ENCODE measurements at places on chromosomes 11 and 22.

DNA sequence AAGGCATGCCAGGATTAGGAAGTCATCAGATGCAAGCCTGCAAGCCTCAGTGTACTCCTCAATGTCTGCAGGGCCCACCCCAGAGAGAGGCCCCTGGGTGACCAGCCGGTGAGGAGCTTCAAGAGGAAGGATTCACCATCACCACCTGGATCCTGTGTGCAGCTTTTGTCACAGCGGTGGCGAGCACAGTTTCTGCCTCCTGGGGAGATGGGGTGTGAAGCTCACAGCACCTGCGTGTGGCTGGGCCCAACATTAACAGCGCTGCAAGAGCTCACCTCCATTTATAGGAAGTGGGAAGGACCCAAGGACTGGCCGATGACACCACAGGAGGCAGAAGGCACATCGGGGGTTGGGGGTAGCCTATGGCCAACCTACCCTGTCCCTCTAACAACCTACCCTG, 235.3 kb downstream of the CTTN start:
- no peak for DNase-seq

GRCh38 chr11:8341996-8342395, 78.3 kb upstream of the LMO1 start:
- DNase-seq: no peak

DNA sequence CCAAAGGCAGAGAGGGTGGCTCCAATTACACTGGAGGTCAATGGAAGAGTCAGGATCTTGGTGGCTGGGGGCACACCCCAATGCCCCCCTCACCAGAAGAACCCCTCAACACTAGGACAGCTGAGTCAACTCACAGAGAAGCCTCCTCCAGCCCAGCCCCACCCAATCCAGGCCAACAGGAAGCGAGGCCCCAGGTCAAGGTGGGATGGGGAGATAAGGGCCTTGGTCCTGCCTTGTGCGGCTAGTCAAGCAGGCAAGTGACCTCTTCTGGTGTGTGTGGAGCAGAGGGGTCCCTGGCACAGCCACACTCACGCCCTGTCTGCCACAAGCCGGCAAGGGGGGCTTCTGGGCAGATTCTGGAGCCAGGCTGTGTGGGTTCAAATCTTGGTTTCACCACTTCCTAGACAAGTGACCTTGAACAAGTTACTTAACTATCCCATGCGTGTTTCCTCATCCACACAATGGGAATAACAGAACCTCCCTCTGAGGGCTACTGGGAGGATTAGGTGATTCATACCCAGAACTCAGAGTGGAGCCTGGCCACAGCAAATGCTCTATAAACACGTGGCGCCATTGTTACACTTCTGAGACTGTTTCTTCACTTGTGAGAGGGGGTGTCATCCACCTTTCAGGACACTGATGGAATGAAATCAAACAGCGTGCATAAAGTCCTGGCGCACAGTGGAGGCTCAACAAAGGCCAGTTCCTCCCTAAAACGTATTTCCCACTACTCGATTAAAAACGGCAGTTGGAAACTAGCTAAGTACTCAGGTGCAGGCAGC, 3.2 kb downstream of the TTLL12 start:
- DNase-seq: no peak

GRCh38 chr11:42571878-42572610, 739.8 kb upstream of the API5 start:
- DNase-seq: no peak

GRCh38 chr22:49660794-49661781, 166.6 kb downstream of the BRD1 start:
- no peak for DNase-seq

DNA sequence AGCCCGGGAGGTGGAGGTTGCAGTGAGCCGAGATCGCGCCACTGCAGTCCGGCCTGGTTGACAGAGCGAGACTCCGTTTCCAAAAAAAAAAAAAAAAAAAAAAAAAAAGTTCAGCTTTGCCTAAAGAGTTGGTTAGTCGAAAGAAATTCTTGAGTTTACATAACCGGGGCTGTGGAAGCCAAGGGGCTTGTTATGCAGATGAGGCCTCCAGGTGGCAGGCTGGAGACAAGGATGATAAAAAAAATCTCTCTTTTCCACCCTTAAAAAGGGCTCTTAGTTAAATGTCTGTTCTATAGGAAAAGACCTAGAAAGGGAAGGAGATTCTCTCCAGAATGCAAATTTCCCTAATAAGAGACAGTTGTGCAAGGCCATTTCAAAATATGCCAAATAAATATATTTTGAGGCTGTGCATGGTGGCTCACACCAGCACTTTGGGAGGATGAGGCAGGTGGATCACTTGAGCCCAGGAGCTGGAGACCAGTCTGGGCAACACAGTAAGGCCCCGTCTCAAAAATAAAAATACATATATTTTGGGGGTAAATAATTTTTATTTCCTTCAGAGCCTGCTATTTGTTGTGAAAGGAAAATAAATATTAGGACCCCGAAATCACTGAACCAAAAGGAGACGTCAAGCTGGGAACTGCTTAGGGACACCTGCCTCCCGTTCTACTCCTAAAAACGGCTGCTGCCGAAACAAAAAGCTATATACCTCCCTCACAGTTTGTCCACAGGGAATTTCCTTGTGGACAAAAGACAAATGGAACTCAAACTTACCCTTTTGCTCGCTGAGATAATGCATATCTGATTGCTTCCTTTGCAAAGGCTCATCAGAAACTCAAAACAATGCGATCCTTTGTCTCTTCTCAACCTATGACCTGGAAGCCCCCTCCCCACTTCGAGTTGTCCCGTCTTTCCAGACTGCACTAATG, 2.4 kb upstream of the IFITM2 start:
- peak; percentile 88 for DNase-seq

DNA sequence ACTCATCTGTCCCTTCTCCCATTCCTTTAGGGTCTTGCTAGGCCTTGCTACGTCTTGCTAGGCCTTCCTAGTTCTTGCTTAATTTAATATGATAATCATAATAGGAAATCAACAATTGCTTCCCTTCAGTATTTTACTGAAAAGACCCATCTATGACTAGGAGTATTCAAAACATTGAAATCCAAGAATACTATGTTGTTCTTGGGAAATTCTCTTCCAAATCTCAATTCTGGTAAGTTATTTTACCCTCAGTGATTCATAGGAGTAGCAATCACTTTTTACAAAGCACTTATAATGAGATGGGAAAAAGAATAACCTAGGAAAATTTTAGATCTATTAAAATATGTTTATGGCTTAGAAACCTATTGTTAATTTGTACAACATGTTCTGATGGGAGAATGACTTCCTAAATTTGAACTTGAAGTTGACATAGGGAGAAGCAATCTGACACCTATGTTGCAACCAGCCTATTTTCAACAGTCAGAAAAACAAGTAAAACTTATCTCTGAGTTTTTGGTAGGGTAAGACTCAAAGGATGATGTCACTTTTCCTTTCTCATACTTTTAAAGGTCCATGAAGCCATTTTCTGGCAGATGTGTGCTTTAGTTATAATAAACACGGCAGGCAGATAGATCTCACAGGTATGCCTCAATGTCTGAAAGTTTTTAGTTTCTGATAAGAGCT, 29.5 kb upstream of the HIPK3 start:
- DNase-seq: peak; percentile 26

GRCh38 chr11:18229501-18229900, 7.1 kb downstream of the SAA4 start:
- no peak for DNase-seq

DNA sequence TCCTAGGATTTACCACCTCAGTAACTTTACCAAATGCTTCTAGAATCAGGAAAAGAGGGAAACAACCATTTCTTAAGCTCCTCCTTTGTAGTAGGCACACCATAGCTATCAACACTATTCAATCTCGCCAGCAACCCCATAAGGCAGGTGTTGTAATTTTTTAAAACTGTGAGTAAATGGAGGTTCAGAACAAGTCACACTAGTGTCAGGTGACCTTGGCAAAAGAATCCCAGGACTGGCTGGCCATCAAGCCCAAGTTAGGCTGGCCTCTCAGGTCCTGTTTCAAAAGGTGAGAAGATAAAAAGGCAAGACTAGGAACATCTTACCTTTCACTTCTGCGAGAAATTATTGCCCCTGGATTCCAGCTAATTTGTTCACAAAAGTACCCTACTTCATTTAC, 713 bp downstream of the TOP3B start:
- no peak for DNase-seq

GRCh38 chr22:35854334-35854733, 136.7 kb downstream of the APOL5 start:
- DNase-seq: no peak

GRCh38 chr11:72446929-72447769, 12.8 kb upstream of the CLPB start:
- DNase-seq: peak; percentile 58

- no peak for DNase-seq
Measured at GRCh38 chr11:29623144-29623722, 393.6 kb downstream of the KCNA4 start.

GRCh38 chr11:72700146-72700545, 25.9 kb upstream of the PDE2A start:
- peak; percentile 80 for DNase-seq

DNA sequence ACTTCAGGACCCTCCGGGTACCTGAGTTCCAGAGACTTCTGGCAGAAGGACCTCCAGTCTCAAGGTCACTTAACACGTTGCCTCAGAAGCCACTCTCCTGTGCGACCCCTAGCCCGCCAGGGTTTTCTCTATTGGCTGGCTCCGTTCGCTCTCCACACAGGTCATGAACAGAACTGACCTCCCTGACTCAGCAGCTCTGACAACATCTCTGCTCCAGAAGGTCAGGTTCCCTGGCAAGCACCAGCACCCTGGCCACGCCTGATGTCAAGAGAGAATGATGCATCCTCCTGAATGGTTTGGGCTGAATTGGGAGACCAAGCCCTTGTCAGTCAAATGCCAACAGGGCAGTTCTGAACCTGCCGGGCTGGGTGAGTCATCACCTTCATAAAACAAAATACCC, 84.3 kb upstream of the TMEM45B start:
- DNase-seq: no peak

- no peak for DNase-seq
Measured at GRCh38 chr22:43505423-43505822, 93.6 kb downstream of the MPPED1 start.

DNA sequence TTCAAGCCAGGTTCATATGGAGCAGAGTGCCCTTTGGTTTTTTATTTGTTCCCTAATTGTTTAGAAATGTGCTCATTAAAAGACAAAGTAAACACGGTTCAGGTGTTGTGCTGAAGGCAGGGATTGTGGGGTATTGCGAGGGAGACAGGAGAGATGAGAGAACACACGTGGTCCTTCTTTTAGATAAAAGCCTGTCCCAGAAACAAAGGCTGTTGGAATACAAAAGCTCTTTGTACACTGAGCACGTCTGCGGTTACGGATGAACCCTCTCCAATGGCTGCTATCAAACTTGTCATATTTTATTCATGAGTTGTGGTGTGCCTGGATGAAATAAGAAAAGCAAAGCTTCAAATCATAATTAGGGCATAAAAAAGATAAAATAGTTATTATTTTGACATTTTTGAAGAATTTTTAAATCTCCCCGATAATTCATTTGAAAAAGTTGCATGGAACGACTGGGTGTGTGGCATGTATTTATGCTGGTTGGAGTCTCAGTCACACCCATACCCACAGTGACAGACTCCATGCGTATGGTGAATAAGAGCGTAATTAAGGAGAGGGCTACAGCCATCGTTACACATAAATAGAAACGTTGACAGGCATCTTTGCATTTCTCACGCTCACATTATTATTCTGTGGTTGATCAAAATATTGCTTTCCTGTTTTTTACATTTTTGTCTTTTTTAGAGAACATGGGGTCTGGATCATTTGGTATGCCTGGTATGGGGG, 92.9 kb downstream of the NELL1 start:
- DNase-seq: no peak

DNA sequence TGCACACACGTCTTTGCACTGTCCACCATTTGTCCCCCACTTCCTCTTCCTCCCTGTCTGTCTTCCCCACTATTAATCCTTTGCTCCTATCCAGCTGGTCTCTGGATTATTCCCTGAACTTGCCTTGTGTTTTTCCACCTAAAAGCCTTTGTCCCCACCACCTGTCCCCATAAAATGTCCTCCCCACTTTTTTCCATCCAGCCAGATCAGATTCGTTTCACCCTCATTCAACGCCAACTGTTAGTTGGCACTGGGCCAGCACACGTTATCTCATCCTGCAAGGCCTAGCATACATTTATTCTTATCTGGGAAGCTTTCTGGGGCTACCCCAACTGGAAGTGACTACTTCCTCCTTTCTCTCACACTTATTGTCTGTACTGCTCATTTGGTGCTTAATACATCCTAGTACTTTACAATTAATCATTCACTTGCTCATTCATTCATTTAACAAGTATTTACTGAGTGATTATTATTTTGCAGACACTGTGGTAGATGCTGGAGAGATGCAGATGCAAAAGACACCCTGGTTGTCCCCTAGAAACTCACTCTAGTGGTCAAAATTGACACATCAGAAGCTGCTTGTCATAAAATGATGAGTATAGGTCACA, 96.2 kb downstream of the RASSF10 start:
- DNase-seq: no peak

DNA sequence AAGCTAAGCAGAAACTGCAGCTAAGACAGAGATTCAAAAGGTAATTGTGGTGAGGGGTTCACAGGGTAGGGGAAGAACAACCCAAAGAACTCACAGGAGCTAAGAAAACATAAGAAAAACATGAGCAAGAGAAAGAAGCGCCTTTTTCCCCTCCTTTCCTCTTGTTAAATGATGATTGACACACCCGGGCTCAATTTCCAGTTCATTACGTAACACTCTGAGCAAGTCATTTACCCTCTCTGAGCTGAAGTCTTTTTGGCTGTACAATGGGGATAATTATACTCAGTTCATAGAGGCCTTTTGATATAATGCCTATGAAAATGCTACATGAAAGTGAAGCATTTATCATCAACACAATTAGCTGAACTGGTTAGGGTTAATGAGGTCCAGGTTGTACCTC, 17.2 kb downstream of the LRP4 start:
- no peak for DNase-seq

DNA sequence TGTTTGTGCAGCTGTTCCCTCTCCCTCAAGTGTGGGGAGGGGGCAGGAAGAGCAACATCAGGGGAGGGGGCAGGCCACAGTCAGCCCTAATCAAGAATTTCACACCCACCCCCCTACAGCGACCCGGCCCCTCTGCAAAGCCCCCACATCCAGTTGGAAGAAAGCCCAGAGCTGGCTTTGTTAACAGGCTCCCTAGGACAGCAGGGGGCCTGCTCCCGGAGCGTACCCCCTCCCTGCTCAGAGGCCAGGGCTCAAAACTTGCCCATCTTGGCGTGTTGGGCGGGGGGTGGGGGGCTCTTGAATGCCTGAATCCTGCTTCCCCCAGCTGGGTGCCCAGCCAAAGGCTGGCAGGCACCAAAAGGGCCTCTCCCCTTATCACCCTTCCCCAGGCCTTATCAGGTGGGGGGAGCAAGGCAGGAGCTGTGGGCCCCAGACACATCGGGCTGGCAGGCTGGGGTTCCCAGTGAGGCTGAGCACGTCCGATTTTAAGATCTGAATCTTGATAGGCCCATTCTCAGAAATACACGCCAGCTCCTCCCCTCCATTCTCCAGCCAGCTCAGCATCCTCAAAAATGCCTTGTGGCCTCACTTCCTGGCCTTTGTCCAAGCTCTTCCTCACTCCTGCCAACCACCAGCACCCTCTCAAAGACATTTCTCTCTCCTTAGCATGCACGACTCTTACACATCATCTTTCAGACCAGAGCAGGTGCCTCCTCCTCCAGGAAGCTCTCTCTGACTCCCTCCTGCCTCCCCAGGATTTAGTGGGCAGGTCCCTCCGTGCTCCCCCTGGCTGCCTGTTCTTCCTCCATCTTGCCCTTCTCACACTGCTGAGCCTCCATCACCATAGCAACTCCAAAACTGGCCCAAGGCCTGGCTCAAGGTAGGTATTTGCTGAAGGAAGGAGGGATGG, 384.8 kb downstream of the MN1 start:
- DNase-seq: peak; percentile 76

GRCh38 chr11:105553025-105553424, 56.8 kb upstream of the GRIA4 start:
- peak; percentile 50 for DNase-seq

- no peak for DNase-seq
Measured at GRCh38 chr11:96869207-96869606, 479.4 kb downstream of the JRKL start.

Data from AG08396 (cell line).